Inflammatory macrophage (primary cell): ENCODE measurements at places on chromosomes 12 and 14.

DNA sequence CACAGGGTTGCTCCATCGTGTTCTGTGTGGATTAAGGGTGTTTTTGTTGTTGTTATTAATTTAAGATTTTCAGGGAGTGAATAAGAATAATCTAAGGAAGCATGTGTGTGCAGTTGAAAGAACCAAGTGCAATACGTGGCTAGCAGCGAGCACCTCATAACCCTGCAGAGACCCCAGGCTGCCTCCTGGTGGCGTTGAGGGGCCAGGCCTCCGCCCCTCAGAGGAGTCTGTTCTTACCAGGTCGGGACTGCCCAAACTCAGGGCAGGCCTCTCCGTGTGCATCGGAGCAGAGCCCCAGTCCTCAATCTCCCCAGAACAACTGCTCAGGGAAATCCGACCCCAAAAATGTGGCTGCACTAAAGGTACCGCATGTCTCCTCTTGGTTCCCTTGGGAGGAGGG is 36.8 kb downstream of the IL31 start:
- DNase-seq = no peak

DNA sequence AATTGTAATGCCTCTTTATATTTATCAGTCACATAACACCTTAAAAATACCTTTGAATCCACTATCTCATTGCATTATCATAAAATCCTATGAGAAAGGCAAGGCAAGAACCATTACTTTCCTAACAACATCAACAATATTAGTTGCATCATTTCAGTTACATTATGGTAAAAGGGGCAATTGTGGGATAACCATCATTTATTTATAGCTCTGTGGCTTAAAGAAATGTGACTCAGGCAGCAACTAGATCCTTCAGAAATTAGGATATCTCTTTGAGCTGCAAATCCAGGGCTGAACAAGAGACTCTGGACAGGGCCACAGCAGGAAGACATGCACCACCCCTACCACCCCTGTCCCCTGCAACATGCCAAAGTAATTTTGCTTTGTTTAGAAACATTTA is 36.4 kb downstream of the EPS8 start:
- no peak for DNase-seq

GRCh38 chr12:69475237-69475975 is 5.2 kb downstream of the FRS2 start:
- DNase-seq = no peak

DNA sequence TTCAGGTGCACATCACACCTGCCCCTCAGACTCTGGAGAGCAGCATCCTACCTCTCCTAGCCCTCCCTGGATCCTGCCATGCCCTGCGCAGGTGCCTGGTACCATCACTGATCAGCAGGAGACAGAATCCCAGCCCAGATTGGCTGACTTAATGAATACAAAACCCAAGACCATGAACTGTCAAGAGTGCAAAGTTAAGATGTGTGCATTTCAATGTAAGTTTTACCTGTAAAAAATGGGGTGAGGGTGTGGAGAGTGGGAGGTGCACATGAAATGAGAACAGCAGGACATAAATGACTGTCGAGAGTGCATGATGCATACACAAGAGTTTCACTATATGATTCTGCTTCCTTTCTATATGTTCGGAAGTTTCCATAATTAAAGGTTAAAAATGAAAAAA is 57.9 kb upstream of the GPR68 start:
- no peak for DNase-seq

DNA sequence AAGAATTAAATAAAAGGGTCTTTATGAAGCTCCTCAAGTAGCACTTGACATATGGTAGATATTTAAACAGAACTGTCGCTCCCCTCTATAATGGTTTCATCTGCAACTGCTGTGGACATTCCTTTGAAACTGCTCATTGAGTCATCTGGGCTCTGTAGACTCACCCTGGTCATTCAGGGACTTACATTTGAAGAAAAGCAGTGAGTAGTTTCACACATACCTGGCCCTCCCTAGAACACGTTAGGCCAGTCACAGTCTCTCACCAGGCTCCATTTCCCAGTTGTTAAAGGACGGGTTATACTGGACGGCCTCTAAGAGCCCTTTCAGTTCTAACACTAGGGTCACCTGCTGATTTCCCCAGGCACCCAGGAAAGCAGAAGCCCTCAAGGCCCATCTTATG is 217.0 kb downstream of the BCL11B start:
- no peak for DNase-seq

DNA sequence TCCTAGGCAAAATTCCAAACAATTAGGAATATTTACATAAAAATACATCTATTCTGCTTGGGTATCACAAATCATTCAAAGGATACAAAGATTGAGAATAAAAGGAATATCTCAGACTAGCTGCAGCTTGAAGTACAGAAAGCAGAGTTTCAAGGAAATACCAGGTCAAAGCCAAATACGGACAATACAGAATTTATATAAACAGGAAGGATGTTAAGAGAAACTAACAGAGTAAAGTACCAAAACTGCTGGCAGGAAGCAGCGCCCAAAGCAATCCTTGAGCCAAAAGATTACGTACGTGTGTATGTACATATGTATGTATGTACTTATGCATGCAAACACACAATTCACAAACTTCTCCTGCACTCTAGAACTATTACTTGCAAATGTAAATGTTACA is 86.6 kb downstream of the PPP1R12A start:
- peak; percentile 10 for DNase-seq

- DNase-seq = no peak
These were observed 138.1 kb upstream of the PLXNC1 start for GRCh38 chr12:94010307-94010706.

GRCh38 chr12:104751120-104751519 is 207.0 kb downstream of the SLC41A2 start:
- no peak for DNase-seq

- no peak for DNase-seq
These were observed 36.3 kb downstream of the BEST3 start for GRCh38 chr12:69662764-69663163.

GRCh38 chr12:54890339-54890738 is 36.0 kb downstream of the MUCL1 start:
- no peak for DNase-seq

GRCh38 chr12:14187002-14187401 is 178.5 kb upstream of the ATF7IP start:
- no peak for DNase-seq

- DNase-seq = no peak
These were observed 206.4 kb upstream of the GRIP1 start for GRCh38 chr12:66885115-66885875.

DNA sequence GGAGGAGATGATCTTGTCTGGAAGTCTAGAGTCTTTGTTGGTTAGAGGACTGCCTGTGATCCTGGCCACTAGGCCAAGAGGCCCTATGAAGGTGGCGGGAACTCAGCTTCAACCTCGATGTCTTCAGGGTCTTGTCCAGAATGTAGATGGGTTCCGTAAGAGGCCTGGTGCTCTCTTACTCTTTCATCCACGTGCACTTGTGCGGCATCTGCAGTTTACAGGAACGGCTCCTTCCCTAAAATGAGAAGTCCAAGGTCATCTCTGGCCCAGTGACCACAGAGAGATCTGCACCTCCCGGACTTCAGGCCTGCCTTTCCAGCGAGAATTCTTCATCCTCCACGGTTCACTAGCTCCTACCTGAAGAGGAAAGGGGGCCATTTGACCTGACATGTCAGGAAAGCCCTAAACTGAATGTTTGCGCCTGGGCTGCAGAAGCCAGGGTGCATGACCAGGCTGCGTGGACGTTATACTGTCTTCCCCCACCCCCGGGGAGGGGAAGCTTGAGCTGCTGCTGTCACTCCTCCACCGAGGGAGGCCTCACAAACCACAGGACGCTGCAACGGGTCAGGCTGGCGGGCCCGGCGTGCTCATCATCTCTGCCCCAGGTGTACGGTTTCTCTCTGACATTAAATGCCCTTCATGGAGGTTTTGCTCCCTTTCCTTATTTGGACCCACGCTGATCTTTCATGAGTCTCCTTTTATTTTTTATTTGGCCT is 17.7 kb downstream of the WNT5B start:
- peak; percentile 26 for DNase-seq

DNA sequence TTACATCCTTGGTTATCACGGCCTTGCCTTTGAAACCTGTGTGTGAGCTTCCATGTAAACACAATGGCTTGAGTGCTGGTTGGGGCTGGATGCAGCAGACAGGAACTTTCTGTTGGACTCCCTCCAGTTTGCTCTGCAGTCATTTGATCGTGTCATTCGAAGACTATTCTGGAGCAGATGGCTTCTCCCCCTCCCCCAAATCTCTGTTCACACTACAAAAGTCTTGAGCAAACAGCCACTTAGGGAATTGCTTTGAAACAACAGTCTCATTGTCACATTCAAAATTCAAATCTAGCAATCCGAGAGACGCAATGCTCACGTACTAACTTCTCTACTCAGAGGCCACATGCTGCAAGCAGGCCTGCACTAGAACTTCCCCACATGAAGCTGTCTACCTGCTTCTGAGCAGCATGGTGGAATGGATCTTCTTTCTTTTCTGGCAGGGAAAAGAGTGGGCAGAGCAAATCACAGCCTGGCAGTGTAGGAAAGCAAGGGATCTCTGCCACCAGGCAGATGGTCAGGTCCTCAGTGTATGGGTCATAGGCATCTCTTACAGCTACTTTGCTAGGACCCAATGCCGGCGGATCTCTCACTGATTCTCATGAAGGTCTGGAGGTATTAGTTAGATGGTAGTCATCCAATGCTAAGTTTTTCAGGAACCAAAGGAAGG is 214.2 kb downstream of the PPM1H start:
- DNase-seq = no peak

- DNase-seq = no peak
These were observed 138.2 kb upstream of the NCOR2 start for GRCh38 chr12:124705545-124706138.

- no peak for DNase-seq
These were observed 48.5 kb downstream of the IFNG-AS1 start for GRCh38 chr12:68037616-68038255.

DNA sequence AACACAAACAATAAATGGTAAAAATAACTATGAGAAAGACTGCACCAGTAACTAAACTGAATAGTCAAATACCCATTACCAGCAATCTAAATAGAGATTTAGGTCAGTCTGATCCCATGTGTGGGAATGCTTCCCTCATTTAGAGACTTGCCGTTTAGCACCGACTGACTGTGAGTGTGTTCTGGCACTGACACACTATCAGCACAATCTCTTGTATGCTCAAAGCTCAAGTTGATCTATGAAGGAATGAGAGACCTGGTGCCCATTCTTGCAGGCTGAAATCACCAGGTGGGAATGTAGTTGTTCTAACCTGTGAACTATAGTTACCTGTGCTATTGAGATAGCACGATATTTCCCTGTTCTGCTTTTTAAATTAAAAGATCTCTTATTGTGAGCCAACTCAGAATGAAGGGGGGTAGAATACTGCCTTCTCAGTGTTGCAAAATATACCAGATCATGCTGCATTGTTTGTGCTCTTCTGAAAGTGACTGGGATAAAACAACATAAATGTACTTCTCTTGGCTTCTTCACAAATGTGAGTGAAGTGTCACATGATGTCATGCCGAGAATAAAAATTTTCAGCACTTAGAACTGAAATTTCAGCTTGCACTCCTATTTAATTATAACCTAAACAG is 99.6 kb downstream of the LIN7A start:
- DNase-seq = no peak

DNA sequence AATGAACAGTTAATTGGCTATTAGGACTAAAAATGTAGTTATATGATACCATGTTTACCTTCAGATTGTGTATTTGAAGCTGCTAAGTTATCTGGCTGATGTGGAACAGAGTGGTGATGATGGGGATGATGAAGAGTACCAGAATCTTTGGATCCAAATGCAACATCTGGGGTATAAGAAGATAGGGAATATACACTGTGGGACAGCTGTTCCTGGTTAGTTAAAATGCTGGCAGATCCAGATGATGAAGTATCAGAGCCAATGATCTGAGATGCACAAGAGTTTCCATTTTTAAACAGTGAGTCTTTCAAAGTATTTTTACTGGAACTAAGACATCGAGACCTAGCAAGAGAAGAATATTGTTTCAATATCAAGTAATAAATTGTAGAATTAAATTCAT is 31.6 kb downstream of the SENP1 start:
- no peak for DNase-seq

GRCh38 chr12:124979568-124979967 is 9.4 kb downstream of the DHX37 start:
- no peak for DNase-seq

GRCh38 chr14:104582005-104582404 is 2.4 kb downstream of the C14orf180 start:
- DNase-seq = no peak

DNA sequence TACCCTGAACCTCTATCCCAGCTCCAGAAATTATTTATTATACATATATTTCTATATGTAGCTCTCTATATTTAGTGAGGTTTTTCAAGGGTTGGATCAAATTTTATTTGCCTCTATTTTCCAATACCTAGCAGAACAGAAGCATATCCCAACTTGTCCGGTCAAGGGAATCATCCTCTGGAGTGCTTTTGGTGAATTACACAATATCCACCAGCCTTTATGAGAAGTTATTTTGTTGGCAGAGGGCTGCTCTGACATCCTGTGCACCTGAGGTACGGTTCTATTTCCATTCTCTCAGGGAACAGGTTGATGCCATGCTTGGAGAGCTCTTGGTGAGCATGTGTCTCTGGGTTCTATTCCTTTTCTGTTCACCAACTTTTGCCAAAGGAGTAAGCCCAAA is 1056.4 kb downstream of the GALC start:
- DNase-seq = no peak

- DNase-seq = peak; percentile 77
These were observed 35.9 kb downstream of the XRCC3 start for GRCh38 chr14:103679351-103679750.
